ENCODE measurements at places on chromosomes 1 and 21.

GRCh38 chr1:232923739-232924386 lies 26.5 kb upstream of the NTPCR start:
- no peak for DNase-seq

GRCh38 chr1:5966543-5967205 lies 25.6 kb downstream of the NPHP4 start:
- DNase-seq = no peak

DNA sequence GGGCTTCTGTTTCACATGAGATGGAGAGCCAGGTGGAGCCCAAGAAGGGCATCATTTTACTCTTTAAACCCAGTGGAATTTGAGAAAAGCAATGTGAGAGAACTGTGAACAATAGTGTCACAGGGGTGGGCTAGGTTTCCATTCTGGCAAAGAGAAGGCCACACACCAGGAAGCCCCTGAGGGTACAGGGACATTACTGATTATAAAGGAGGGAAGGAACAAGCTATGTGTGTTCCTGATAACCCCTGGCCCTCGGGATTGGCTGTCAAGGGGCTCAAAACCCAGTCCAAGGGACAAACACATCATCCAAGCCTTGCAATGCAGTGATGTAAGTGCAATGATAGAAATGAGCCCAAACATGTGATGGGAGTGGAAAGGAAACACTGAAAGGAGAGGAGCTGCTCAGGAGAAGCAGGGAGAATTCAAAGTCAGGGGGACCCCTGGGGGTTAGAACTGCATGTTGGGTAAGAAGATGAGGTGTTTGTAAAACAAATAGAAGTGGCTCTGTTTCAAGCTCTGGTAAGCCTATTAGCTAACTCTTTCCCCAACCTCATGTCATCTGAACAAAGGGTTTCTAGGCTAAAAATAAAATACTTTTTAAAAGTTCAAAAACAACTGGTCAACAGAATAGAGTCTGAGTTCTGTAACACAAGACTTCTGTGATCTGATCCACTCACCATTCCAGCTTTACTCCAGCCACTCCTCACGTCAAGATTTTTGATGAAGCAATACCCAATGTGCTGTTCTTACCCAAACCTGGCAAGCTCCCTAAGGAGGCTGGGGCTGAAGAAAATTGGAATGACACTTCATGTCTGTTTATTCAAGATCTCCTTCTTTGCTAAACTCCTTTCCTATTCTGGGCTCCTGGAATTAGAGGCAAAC lies 51.1 kb upstream of the IL12RB2 start:
- DNase-seq = no peak

GRCh38 chr21:18384771-18385170 lies 18.8 kb downstream of the TMPRSS15 start:
- DNase-seq = peak; percentile 3

DNA sequence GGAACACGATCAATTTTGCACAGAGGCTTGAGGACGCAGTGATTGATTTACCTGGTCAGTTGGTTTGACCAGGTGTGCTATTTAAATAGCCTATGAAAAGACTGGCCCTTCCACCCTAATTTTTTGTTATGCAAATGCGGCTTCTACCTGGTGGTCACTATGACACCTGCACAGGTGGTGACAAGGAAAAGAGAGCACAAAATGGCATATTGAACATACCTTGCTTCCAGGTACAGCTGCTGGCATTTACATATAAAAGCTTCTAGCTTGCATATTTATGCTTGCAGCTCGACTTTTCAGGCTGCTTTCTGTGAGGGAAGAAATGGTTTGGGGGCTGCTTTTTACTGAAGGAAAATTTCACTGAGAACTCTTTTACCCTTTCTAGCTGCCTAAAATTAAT lies 15.3 kb upstream of the FMO4 start:
- DNase-seq = no peak
